ENCODE measurements at places on chromosomes 12 and 14.
A peak's percentile ranks its signal among the peaks of the same experiment; 100 is the strongest.

GRCh38 chr12:11793921-11794710 is 144.6 kb downstream of the ETV6 start:
- peaks cover 36% of the 10 kb centered on the region for H3K4me1 ChIP-seq
- peak overlapping the region; percentile 94 for H3K27ac ChIP-seq
- H3K36me3 ChIP-seq: no peaks in the 10 kb centered on the region
- DNase-seq: no peak
- H3K4me3 ChIP-seq: peak overlapping the region; percentile 29
- no peaks in the 10 kb centered on the region for H3K27me3 ChIP-seq

DNA sequence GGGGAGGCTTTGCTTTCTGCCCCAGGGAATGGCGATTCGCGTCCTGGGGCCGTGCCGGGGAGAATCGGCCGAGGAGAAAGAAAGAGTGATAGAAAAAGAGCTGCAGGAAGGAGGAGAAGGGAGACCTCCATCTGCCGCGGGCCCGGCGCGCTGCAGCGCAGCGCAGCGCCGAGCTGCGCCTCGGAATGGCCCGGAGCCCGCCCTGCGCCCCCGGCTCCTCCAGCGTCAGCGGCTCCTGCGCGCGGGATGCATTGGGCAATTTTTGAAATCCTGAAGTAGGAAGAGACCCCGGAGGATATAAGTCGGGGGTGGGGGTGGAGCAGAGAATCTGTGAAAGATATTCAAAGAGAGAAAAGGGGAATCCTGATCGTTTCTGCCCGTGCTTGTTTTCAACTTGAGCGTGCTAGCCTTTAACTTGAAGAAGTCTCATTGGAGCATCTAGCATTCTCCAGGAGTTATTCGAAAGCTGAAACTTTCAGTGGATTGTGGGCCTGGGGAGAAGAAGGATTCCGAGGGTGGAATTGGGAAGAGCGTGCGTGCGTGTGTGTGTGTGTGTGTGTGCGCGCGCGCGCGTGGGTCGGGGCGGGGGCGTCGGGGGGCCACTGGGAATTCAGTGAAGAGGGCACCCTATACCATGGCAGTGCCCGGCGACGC is 441 bp downstream of the PDE3A start:
- peaks cover 16% of the 10 kb centered on the region for H3K27me3 ChIP-seq
- no peaks in the 10 kb centered on the region for H3K36me3 ChIP-seq
- H3K27ac ChIP-seq: peak overlapping the region; percentile 97
- DNase-seq: peak; percentile 28
- peaks cover 5% of the 10 kb centered on the region for H3K4me1 ChIP-seq

GRCh38 chr12:117284140-117284539 is 77.3 kb downstream of the NOS1 start:
- no peak overlapping the region for H3K27ac ChIP-seq
- no peaks in the 10 kb centered on the region for H3K36me3 ChIP-seq

- H3K27ac ChIP-seq: peak overlapping the region; percentile 70
- H3K27me3 ChIP-seq: no peaks in the 10 kb centered on the region
- peaks cover 66% of the 10 kb centered on the region for H3K4me1 ChIP-seq
- H3K36me3 ChIP-seq: peaks cover 4% of the 10 kb centered on the region
- DNase-seq: no peak
- no peak overlapping the region for H3K4me3 ChIP-seq
Observed at GRCh38 chr12:3271639-3272038, 194.5 kb downstream of the TSPAN9 start.

DNA sequence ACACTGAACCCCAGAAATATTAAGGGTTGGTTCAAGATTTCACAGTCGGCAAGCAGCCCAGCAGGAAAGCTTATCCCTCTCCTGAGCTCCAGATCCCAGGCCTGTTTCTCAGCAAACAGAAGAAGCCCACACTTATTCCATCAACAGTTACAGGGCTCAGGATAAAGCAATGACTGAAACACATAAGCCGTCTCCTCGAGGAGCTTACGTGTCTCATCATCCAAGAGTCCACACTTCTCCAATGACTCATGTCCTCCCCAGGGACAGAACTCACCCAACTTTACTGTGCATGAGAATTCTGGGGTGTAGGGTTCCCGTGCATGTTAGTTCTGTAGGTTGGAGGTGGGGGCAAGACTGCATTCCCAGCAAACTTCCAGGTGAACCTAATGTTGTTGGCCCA is 31.2 kb downstream of the GSC start:
- H3K4me3 ChIP-seq: no peak overlapping the region
- H3K36me3 ChIP-seq: no peaks in the 10 kb centered on the region
- H3K27me3 ChIP-seq: peaks cover 5% of the 10 kb centered on the region
- no peaks in the 10 kb centered on the region for H3K4me1 ChIP-seq

GRCh38 chr14:95515080-95515489 is 1.4 kb downstream of the SYNE3 start:
- DNase-seq: peak; percentile 52
- peak overlapping the region; percentile 69 for H3K4me3 ChIP-seq
- peaks cover 75% of the 10 kb centered on the region for H3K4me1 ChIP-seq
- H3K27me3 ChIP-seq: no peaks in the 10 kb centered on the region
- peak overlapping the region; percentile 89 for H3K27ac ChIP-seq

DNA sequence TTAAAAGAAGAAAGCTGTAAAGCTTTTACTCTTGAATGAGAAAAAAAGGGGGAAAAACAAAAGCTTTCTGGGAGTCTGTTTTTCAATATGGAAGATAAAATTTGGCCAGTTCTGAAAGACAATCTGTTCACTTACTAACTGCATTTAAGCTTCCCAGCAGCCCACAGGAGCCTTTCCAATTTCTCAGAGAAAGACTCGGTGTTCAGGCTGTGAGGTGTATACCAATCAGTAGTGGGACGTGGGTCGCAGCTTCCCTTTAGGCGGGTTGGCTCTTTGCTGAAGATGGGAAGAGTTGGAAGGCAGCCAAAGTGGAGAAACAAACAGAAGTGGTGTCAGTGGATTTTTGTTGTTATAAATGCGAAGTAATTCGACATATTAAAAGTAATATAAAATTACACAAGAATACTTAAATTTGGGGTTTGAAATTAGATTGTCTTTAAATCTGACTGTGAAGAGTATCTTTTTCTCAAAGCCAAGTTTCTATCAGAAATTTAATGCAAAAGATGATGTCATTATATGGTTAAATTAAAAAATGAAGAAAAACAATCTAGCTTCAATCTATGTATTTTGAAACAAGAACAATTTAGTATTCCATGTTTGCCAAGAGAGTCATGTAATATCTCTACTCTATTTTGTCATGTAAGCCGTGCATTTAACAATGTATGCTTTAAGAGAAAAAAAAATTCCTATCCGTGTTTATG is 590.2 kb upstream of the ATXN7L3B start:
- no peaks in the 10 kb centered on the region for H3K4me1 ChIP-seq
- H3K4me3 ChIP-seq: no peak overlapping the region
- no peak overlapping the region for H3K27ac ChIP-seq
- no peak for DNase-seq
- H3K27me3 ChIP-seq: no peaks in the 10 kb centered on the region
- no peaks in the 10 kb centered on the region for H3K36me3 ChIP-seq

DNA sequence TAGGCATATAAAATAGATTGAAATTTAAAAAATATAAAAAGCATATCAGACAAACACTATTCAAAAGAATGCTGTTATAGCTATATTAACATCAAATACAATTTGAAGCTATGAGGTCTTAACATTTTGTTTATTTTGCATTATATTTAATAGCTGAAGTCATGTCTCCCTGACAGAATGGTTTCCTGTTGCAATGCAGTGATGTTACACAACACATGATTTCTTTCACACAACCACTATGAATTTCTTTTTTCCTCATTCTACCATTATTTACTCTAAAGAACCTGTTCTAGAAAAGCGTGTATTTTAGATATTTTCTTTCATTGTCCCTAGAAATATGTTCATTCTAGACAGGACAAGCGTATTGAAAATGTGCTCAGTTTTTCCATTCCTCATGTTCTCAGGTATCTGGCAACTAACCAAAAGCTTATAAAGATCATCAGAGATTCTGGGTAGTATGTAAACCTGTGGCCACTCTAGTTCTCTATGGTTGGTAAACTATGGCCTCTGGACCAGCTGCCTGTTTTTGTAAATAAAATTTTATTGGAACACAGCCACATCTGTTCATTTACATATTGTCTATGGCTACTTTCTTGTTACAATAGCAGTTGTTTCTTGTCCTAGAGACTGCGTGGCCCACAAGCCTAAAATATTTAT is 183.8 kb downstream of the FOXA1 start:
- no peaks in the 10 kb centered on the region for H3K27me3 ChIP-seq
- H3K4me1 ChIP-seq: no peaks in the 10 kb centered on the region
- H3K36me3 ChIP-seq: no peaks in the 10 kb centered on the region
- H3K27ac ChIP-seq: no peak overlapping the region
- no peak overlapping the region for H3K4me3 ChIP-seq

GRCh38 chr14:36256126-36256801 is 64.2 kb downstream of the MBIP start:
- H3K36me3 ChIP-seq: no peaks in the 10 kb centered on the region
- no peaks in the 10 kb centered on the region for H3K4me1 ChIP-seq
- no peaks in the 10 kb centered on the region for H3K27me3 ChIP-seq
- H3K4me3 ChIP-seq: no peak overlapping the region

- H3K4me1 ChIP-seq: peaks cover 52% of the 10 kb centered on the region
- peak overlapping the region; percentile 44 for H3K27ac ChIP-seq
- no peaks in the 10 kb centered on the region for H3K36me3 ChIP-seq
Observed at GRCh38 chr14:95261616-95262510, 57.8 kb downstream of the CLMN start.

DNA sequence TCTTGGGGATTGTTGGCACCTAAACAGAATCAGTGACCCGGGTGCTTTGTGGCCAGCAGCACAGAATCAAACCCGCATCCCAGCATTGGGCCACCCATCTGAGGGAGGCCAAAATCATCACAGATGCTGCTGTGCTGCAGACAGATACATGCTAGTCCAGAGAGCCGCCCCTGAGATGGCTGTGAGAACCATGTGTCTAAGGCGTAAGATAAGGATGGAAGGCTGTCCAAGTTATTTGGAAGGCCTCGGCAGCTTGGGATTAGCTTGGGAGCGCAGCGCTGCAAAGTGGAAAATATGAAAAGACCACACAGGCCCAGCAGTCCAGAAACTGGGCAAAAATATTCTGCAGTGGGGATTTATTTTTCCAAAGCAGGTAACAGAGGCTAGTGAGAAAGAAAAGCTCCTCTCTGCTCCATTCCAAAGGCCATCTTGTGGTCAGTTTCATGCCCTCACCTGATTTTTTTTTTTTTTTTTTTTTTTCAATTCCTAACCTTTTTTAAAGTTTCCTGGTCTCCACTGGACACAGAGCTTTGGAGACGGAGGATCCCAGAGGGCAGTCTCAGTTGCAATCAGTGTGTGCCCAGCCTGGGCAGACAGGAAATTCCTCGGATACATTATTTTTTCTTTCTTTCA is 178.9 kb upstream of the BCL2L14 start:
- DNase-seq: peak; percentile 51
- no peaks in the 10 kb centered on the region for H3K27me3 ChIP-seq
- H3K36me3 ChIP-seq: peaks cover 24% of the 10 kb centered on the region
- peaks cover 15% of the 10 kb centered on the region for H3K4me1 ChIP-seq
- H3K4me3 ChIP-seq: no peak overlapping the region

DNA sequence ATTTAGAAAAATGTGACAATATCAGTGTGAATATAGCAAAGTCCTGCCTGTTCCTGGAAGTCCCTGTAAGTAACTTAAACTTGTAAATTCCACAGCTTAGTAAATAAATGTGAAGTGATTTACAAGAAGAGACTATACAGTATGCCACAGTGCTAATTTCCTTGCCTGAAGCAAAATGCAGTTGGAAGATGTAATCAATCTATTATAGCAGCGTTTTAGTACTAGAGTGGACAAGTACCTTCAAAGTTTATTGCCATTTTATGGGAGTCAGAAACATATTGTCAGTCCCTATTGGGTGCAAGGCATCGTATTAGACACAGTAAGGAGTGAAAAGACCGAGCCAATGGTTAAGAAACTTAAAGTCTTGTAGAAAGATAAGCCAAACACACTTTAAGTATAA is 94.1 kb downstream of the TRHDE start:
- DNase-seq: no peak
- no peaks in the 10 kb centered on the region for H3K4me1 ChIP-seq
- no peaks in the 10 kb centered on the region for H3K36me3 ChIP-seq
- H3K27me3 ChIP-seq: no peaks in the 10 kb centered on the region
- H3K27ac ChIP-seq: no peak overlapping the region
- no peak overlapping the region for H3K4me3 ChIP-seq

DNA sequence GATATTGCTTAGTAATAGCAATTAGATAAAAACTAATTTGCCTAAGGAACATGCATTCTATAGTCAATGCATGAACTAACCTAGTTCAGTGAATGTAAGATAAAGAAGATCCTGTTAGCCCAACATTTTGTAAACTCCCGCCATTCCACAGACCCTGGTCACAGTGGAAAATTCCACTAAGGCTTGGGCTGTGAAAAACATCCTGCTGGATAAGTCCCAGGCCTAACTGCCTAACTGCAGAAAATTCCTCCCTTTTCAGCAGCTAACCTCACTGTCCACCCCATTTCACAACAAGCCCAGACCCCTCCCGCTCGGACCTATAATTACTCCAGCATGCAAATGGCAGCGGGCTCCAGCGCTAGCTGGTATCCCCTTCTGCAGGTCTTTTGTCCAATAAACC is 97.9 kb upstream of the GARIN6 start:
- H3K27ac ChIP-seq: no peak overlapping the region
- H3K4me3 ChIP-seq: no peak overlapping the region
- no peaks in the 10 kb centered on the region for H3K4me1 ChIP-seq
- H3K27me3 ChIP-seq: no peaks in the 10 kb centered on the region

DNA sequence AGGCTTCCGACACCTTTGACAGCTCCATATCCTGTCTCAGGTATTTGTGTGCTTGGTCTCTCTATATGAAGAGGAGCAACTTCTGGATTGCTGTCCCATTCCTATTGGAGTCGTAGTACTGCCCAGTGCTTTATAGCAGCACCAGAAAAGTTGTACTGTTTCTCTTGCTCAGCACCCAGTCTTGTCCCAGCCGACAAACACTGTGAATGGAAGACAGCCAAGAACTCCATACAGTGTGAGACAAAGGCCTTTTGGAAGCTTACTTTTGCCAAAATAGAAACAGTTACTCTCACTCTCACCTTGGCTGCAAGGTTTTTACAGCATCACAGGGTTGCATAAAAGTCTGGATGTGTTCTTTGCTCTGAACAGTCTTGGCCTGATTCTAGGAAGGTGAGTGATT is 105.3 kb downstream of the TGFB3 start:
- peak overlapping the region; percentile 62 for H3K27ac ChIP-seq
- DNase-seq: no peak
- no peak overlapping the region for H3K4me3 ChIP-seq
- no peaks in the 10 kb centered on the region for H3K36me3 ChIP-seq

- H3K36me3 ChIP-seq: no peaks in the 10 kb centered on the region
- H3K27me3 ChIP-seq: no peaks in the 10 kb centered on the region
- peaks cover 14% of the 10 kb centered on the region for H3K4me1 ChIP-seq
- H3K4me3 ChIP-seq: no peak overlapping the region
- no peak overlapping the region for H3K27ac ChIP-seq
Observed at GRCh38 chr12:104411826-104412641, 44.7 kb upstream of the CHST11 start.

DNA sequence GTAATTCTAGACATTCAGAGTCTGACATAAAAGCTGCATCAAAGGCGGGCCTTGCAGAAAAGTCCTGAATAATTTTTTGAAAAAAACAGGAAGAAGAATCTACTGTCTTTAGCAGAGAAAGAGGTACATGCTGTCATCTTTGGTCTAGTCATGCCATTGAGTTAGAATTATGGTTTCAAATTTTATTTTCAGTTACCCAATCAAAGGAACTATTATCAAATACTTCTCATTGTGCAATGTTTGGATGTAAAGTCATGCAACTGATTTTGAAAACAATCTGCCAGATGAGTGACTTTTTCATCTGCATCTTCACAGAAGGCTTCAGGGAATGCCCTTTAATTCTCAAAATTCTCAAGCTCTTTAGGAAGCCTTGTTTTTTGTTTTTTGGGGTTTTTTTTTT is 803.5 kb downstream of the FLRT2 start:
- DNase-seq: no peak
- H3K4me3 ChIP-seq: no peak overlapping the region
- H3K27ac ChIP-seq: no peak overlapping the region
- H3K4me1 ChIP-seq: no peaks in the 10 kb centered on the region
- no peaks in the 10 kb centered on the region for H3K27me3 ChIP-seq

Data from heart left ventricle (tissue), 16 donors.